Naive thymus-derived CD8-positive, alpha-beta T cell (primary cell): ENCODE measurements at places on chromosomes 1 and 21. TPM values are rescaled to one million over a fixed set of nuclear protein-coding genes. Genes with fewer than 3 reads are reported as not detected.

Gene C1orf146
- not detected for polyA plus RNA-seq

Gene GUCA2A
- not detected for polyA plus RNA-seq

Gene KCNE1
- polyA plus RNA-seq: not detected

Gene ADAMTS4
- polyA plus RNA-seq: 0.22 TPM

Gene KRTAP10-3
- not detected for polyA plus RNA-seq

Gene VSIG8
- not detected for polyA plus RNA-seq

Gene PAPPA2
- polyA plus RNA-seq: not detected

Gene MCOLN3
- polyA plus RNA-seq: 0.51 TPM

Gene SERPINC1
- not detected for polyA plus RNA-seq

Gene WDR47
- 6.1 TPM for polyA plus RNA-seq
